H4 (cell line): ENCODE measurements at places on chromosomes 12 and 14. TPM values are rescaled to one million over a fixed set of nuclear protein-coding genes. Genes with fewer than 3 reads are reported as not detected.

Gene KRT72
- total RNA-seq, result not detected in 2 replicates

Gene SLC35F4
- total RNA-seq, result not detected in 2 replicates

Gene PLXNC1
- 1.6 and 1.9 TPM in 2 replicates for total RNA-seq

Gene MFAP5
- total RNA-seq, result not detected in 2 replicates

Gene KRT3
- not detected in 2 replicates for total RNA-seq

- no peak for DNase-seq
Observed at GRCh38 chr14:100288382-100289185, 17.7 kb downstream of the SLC25A29 start.

GRCh38 chr12:121279507-121279915, 17.0 kb downstream of the CAMKK2 start:
- no peak for DNase-seq

DNA sequence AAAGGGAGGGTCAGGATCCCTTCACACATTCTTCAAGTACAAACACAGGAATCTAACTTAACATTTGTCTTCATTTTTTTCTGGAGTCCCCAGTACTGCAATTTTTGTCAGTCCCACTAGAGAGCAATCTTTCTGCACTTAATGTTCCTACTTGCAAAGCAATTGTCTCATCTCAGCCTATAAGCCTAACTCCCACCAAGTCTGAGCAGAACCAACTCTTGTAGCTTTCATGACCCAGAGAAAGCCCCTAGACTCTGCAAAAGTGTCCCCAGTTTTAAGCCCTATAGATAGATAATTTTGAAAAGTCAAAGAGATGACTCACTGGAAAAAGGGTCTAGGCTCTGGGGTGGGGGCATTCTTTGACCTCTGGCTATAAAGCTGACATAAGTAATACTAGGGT, 1.8 kb upstream of the ZBTB39 start:
- DNase-seq, result peak; percentile 67

DNA sequence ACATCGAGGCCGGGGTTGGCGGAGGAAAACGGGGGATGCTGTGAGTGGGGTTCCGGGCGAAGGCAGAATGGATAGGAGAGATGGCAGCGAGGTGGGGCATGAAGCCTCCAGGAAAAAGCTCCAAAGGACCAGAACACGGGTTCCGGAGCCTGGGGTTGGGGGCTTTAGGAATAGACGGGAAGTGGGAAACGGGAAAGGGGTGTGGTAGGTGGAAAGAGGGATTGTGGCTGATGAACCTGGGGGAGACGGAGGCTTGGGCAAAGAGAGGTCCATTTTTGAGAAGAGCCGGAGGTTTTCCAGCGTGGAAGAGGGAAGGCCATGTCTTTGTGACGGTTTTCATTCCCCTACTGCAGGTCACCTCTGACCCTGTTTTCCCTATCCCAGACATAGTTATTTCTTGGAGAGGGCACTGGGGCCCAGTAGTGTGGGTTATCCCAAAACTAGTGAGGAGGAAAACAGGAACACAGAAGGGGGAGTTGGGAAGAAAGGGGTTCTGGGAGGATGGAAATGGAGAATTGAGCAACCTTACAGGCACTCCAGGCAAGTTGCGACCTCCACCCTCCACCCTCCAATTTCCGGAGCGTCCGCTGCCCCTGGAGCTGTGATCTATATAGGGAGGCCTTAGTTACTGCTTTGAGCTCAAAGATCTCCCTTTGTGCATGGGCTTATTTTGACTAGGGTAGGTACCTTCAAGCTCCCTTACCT, 1.1 kb downstream of the ATN1 start:
- no peak for DNase-seq

DNA sequence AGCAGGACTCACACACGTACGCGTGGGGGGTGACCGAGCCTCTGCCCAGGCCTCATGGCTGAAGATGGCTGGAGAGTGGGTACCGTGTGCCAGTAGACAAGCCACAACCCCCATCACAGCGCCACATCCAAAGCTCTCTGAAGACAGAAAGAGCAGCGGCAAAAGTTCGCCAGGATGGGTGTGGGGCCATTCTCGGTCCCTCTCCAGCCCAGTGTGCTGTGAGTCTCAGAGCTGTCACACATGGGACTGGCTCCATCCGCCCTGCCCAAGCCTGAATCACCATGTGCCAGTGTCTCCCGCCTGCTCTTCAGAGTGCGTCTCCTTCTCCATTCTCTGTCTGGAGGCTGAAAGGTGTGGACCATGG, 5.7 kb downstream of the TMEM179 start:
- no peak for DNase-seq

DNA sequence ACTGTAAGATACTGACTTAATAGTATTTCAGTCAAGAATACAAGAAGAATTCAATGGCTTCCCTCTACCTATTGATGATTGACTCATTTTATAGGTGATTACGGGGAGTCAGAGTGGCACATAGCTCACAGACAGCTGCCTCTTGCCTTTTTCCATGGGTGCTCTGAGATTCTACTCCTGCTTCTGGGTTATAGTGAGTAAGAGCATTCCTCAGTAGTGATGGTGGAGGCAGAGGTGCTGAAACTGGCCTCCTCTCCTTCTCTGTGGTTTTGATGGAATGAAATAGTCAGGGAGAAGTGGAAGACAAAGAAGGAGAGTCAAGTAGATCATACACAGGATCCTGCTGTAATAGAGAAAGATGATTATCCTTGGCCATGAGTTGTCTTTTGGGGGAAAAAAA, 438.2 kb upstream of the FAR2 start:
- no peak for DNase-seq

DNA sequence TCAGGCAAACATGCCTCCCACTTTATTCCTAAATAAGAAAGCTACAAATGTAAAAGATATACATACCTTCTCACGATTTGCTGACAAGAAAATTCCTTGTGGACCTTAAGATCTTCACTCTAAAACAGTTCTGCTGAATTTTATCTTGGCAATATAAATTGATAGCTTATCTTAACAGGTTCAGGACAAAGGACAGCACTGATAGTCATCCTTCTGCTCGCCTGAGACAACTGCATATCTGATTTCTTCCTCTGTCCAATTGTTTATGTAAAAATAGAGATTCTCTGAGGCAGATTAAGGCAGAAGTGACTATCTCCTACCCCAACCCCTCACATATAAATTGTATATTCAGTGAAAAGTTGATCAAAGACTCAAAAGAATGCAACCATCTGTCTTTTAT, 44.9 kb downstream of the CAPZA3 start:
- no peak for DNase-seq

DNA sequence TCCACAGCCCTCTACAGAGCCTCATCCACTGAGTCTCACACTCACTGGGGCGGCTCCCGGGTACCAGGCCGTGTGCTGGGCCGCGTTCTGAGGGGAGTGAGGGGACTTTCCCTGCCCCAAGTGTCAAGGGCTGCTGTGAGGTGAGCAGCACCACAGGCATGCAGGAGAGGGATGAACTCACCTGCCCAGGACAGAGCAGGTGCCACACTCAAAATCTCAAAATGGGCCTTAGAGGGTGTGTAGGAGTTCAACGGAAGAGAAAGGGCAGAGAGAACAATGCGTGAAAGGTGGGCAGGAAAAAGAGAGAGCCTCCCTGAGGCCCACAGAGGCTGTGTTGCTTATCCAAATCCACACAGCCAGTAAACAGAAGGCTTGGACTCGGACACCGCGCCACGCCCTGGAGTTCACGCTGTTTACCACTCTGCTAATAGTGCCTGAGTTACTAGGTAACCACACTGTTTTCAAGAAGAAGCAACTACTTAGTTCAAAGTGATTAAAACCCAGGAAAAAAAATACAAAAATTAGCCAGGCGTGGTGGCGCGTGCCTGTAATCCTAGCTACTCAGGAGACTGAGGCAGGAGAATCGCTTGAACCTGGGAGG, 32.7 kb downstream of the TSPAN11 start:
- no peak for DNase-seq

- no peak for DNase-seq
Observed at GRCh38 chr12:100346660-100347059, 10.2 kb upstream of the SLC17A8 start.

DNA sequence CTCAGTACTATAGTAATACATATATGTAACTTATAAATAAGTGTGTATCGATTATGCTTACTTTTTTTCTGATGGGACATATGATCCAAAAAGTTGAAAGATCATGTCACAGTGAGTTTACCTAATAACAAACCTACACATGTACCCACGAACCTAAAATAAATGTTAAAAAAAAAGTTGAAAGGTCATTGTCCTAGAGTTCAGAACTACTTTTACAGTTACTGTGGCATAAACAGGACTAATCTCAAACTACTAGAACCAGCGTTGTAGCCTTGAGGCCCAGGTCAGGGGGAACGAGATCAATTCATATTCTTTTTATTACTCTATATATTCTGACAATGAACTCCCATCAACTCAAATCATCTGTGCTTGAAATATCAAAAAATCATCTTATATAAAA, 81.8 kb downstream of the ITPR2 start:
- no peak for DNase-seq

DNA sequence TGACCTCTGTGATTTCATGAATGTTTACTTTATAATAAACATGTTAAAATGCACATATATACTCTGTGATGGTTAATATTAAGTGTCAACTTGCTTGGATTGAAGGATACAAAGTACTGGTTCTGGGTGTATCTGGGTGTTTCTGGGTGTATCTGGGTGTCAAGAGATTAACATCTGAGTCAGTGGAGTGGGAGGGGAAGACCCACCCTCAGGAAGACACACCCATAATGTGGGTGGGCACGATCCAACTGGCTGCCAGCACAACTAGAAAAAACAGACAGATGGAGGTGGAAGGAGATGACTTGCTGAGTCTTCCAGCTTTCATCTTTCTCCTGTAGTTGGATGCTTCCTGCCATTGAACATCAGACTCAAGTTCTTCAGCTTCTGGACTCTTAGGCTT, 11.9 kb downstream of the NUP37 start:
- DNase-seq, result no peak

GRCh38 chr14:66802962-66803361, 295.0 kb downstream of the GPHN start:
- no peak for DNase-seq

DNA sequence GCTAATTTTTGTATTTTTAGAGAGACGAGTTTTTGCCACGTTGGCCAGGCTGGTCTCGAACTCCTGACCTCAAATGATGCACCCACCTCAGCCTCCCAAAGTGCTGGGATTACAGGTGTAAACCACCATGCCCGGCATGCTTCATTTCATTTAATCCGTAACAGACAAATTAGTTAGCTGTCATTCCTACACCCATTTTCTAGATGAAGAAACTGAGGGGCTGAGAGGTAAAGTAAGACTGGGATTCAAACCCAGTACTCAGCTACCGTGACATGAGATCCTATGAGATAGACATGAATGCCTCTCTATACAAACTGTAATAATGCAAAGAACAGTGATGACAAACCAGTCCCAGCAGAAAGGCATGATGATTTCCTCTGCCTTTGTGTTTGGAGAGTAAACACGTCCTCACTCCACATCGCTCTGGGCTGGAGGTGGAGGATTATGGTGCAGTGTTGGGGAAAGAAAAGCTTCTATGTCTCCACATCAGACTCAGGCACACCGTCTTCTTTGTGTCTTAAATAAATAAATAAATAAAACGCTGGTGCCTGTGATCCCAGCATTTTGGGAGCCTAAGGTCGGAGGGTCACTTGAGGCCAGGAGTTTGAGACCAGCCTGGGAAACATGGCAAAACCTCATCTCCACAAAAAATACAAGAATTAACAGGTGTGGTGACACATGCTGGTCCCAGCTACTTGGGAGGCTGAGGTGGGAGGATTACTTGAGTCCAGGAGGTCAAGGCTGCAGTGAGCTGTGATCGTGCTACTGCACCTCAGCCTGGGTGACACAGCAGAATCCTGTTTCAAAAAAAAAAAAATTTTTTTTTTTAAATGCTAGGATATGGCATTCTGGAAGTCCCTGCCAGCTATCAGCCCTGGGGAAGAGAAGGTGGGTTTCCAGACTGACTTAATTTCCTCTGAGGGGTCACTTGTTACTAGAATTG, 10.5 kb downstream of the VSX2 start:
- no peak for DNase-seq

DNA sequence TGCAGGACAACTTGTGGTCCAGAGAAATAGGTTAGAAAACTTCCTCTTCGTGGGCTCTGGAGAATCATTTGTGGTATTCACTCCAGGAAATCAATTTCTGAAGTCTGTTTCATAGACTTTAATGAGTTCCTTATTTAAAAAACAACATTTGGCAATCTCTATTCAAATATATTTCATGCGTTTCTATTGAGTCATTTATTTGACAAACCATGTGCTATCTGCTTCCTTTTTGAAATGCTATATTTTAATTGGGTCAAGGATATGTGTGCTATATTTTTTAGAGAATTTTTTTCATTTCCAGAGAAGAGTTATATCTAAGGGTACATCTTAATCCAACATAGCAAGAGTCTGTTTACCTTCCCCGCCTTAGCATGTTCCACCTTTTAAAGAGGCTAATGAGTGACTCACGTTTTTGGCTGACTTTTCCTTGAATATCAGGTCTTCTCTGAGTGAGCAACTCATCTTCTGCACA, 252.4 kb upstream of the EGLN3 start:
- DNase-seq, result no peak

GRCh38 chr12:88361493-88361892, 218.8 kb downstream of the KITLG start:
- no peak for DNase-seq
